ENCODE measurements at places on chromosomes 2 and 18.

- DNase-seq = no peak
Measured at GRCh38 chr2:28949617-28950305, 31.3 kb upstream of the TOGARAM2 start.

DNA sequence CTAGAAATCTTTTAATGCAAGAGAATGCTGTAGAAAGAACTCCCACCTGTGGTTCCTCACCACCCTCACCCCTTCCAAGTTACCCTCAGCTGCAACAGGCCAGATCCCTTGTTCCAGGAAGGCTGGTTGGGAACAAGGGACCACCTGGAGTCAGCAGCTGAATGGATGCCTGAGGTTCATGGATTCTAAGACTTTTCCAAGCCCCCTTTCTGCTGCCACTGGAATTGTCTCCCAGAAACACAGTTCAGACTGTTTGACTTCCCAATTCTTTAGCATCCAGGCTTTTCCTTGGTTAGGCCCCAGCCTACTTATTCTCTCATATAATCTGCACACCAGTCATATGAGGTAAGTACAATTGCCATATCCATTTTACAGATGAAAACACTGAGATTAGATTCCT, 8.0 kb upstream of the ADCY3 start:
- DNase-seq = no peak

GRCh38 chr2:132253496-132254305, 91.9 kb upstream of the ANKRD30BL start:
- no peak for DNase-seq

DNA sequence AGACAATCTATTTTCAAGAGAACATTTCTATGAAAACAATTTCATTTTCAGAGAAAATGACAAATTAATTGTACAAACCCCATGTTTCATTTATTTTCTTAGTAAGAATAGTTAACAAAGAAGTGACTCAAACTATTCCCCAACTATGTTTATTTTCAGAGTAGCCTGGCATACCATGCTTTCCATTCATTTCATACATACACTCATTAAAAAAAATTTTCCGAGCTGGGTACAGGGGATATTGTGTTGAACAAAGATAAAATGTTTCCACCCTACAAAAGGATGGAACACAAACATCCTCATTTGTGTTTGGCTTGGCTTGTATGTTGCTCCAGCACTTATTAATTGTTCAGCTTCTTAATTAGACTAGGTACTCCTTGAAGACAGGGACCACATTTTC, 331.4 kb downstream of the EXOC6B start:
- no peak for DNase-seq

DNA sequence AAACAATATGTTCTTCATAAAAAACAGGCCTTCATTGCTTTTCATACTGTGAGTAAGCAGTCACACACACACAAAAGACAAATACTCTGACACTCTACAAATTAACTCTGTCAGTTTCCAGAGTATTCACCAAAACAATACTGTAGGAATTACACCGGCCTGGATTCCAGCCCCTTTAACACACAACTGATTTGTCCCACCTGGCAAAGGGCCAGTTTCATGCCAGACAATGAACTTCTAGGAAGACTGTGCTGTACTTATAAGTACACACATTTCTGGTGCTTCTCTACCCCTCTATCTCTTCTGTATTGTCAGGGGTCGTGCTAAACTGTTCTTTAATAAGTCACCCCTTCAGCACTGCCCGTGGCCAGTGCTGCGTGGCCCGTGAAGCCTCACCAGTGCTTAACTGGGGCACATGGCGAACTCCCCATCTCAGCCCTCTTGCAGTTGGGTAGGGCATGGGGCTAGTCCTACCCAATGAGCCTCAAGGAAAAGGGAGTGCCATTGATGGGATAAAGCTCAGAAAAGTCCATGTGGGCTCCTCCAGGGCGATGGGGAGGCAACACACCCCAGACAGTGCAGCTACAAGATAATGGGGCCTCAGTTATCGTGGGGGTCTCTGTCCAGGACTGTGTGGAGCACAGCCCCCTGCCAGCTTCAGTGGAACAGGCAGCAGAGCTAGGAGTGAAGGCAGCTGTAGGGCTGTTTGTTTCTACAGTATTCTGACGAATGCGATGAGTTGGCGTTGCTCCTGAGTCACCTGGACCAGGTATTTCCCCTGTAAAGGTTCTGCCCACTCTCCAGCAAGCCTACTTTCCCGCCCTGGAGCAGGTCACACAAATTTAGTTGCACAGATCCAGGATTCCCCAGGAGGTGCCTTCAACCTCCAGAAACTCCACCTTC, 99.0 kb downstream of the SP3 start:
- DNase-seq = no peak

DNA sequence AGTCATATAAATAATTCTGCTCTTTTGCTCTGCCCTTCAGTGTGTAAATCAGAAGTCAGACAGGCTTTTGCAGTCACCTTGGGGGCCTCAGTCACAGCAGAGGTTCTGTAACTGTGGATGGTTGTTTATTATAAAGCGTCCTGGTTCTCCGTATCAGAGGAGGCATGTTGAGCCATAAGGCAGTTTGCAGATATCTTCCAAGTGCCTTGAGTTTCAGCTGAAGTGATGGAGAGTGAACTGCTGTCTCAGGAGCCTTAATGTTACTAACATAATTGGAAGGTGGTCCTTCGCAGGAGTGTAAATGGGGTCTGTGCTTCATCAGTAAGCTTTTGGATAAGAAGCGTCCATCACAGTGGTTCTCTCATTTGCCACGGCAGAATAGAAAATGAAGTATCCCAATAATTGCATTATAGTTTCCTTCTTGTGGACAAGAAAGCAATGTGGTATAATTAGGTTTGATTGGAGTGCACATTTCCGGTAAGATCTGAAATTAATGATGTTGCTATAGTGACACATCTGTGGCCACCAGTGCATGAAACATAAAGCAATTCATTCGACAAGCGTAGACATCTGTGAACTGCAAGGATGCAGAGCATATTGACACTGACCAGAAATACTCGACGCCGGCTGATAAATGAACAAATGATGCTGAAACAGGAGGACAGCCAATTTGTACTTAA, 112.5 kb upstream of the NFATC1 start:
- no peak for DNase-seq

DNA sequence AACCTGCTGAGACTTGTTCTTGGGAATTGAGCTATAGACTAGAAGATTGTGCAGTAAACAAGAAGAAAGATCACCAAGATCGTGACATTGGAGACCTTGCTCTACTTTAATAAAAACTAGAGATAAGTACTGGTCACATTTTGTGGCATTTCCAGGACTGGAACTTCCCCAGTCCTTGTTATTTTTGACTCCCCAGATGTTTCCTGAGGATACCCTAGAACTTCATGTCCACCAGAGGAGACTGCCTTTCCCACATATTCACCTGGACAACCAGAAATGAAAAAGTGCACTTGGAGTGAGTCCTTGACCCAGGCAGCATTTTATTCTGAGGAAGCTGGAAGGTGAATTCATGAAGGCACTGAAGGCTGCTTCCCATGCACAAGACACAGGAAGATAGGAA, 5.7 kb downstream of the CD207 start:
- DNase-seq = no peak

DNA sequence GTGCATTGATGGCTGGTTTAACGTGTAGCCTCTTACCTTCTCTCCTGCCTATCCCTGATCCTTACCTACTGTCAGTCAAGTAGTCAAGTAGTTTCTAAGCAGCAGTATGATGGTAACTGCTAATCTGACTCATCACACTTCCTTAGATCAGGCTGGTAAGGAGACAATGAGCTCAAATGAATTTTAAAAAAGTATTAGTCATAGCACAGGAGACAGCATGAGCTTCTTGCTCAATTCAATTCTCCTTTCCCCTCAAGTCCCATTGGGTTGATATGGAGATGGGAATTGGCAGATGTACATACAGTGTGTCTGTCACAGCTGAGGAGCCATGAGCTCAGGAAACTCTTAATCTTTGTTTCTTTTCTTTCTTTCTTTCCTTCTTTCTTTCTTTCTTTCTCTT, 799.7 kb downstream of the LRP1B start:
- no peak for DNase-seq

- DNase-seq = no peak
Measured at GRCh38 chr2:189409131-189409530, 32.1 kb upstream of the WDR75 start.

DNA sequence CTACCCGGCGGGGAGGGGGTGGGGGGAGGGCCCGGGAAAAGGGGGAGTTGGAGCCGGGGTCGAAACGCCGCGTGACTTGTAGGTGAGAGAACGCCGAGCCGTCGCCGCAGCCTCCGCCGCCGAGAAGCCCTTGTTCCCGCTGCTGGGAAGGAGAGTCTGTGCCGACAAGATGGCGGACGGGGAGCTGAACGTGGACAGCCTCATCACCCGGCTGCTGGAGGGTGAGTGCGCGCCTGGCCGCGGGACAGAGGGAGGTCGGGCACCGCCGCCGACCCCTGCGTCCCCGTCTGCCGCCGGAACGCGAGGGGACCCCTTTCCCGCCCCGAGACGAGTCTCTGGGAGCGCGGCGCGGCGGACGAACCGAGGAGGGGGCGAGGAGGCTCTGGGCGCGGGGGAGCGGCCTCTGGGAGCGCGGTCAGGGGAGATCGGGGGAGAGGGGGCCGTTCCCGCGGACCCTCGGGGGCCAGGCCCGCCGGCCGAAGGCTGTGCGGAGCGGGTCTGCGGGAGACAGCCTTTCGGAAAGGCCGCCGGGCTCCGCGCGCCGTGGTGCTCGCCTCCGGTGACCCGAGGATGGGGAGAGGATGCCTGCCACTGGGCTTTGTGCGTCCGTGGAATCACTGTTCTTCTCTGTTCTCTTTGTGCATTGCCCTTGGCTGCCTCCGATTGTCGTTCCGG, 463 bp downstream of the PPP1CB start:
- DNase-seq = peak; percentile 33

DNA sequence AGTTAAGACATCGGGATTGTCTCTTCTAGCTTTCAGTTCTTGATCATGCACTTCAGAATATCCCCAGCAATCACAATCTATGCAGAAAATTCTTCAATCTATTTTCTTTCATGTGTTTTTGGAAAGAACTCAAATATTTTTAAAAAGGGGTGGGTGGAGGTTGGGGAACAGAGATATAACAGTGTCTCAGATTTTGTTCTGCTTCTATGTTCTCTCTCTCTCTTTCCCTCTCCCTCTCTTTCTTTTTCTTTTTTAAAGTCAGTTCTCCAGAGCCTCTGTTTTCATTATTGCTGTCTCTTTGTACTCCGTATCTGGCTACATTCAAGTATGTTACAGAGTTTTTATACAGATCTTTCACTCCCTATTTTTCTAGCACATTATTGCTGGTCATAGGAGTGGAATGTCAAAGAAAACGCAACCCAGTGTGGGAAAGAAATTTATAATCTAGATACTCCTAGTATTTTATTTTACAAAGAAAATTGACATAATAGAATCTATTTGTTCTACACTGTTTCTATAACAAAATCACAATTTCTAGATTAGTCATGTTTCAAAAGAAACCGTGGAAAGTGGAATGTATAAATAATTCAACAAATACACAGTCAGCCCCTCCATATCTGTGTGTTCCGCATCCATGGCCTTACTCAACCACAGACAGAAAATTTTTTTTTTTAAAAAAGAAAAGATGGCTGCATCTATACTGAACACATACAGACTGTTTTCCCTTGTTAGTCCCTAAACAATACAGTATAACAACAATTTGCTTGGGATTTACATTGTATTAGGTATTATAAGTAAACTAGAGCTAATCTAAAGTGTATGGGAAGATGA, 11.2 kb upstream of the NEMP2 start:
- DNase-seq = no peak

- no peak for DNase-seq
Measured at GRCh38 chr2:118807668-118808428, 39.6 kb downstream of the EN1 start.

GRCh38 chr2:23762141-23762540, 164.8 kb downstream of the ATAD2B start:
- DNase-seq = no peak

DNA sequence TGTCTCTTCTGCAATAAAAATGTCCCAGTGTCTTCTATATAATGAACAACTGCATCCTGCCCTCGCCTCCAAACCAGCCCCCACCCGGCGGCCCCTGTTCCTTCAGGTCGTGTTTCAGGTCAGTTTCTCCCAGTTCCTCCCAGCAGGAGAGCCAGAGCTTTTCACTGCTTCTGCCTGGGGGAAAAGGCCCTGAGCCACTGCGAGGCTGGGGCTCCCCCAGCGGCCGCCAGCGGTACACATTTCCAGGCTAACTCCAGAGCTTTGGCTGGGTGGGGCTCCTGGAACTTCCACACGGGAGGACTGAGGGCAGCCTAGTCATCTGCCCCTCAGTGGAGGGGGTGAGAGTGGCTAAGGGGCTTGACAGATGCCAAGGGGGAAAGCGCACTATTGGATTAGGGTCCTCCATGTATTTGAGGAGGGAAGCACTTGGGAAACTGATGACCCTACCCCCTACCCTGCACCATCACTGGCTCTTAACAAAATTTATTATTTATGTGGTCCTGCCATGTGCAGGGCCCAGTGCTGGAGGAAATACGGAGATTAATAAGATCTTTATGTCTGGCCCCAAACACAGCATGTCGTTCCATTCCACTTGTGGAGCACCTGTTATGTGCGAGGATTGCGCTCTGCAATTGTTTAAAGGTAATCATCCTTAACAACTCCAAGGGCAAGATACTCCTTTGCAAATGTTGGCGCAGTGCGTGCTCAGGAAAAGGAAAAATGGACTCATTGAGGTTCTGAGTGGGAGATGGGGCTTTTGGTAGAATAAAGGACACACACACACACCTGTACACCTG, 17.3 kb upstream of the CYS1 start:
- peak; percentile 83 for DNase-seq

GRCh38 chr2:12764849-12765605, 48.3 kb downstream of the TRIB2 start:
- DNase-seq = no peak

DNA sequence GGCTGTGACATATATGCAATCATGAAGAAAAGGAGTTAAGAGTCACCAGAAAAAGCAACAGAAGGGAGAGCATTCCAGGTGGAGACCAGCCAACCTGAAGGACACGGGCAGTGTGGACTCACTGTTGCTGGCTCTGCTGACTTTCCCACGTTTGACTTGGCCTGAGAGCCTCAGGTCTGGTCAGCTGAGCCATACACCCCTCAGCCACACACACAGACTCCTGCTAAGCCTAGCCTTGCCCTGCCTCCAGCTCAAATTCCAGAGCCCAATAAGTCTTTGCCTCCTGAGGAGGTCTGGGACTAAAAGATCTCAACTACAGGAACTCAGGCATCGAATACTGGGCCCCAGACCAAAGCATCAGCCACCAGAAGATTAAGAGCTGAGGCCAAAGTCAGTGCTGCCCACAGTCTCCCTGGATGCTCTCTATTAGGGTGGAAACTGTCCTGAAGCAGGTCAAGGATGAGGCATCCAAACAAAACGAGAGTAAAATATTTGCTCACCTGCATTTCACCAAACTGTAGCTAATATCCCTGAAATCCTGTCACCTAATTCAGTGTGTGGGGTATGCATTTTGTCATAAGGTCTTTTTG, 23.3 kb downstream of the CACNB4 start:
- no peak for DNase-seq

DNA sequence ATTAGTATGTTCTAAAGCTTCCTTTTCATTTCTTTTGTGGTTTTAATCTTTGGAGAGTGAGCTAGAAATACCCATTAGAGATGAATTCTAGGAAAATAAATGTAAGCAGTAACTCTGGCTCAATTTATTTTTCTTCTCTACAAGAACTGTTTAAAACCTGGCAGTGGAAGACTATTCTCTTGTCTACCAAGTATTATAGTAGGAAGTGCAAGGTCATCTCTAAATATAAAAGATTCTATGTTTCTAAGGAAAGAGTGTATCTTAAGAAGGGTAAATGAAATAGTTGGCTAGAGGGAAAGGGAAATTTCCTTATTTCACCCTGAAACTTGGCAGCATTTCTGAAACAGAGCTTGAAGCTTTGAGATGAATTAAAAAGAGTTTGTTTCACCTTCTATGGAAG, 35.5 kb downstream of the PLCL1 start:
- DNase-seq = no peak

Measured in suppressor macrophage treated with lipopolysaccharide for 1 hour (primary cell).